ENCODE measurements at places on chromosomes 4 and X. TPM values are rescaled to one million over a fixed set of nuclear protein-coding genes. Genes with fewer than 3 reads are reported as not detected.
A peak's percentile ranks its signal among the peaks of the same experiment; 100 is the strongest.

GRCh38 chr4:128517739-128518510 lies 230.3 kb upstream of the PGRMC2 start:
- DNase-seq, result no peak

DNA sequence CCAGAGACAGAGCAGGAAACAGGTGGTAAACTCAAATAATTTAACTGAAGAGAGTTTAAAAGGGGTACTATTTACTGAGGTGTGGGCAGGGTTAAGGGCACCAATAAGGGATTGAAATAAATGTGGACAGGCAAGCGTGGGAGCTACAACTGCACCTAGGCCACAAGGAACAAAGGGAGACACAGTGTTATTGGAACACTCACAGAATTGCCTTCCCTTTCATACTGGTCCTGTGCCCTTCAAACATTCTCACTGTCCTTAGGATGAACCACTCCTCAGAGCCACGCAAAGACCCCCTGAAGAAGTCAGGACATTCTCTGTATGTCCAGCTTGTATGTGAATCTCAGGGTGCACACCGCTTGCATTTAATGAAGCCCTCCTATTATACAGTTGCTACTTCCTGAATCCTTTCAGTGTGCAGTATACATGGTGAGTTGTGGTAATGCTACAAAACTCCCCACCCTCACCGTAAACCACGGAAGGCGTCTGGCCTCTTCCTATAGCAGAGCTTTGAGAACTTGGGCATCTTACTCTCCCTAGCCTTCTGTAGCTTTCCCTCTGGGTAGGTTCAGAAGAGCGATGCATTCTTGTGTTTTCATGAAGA lies 9.6 kb upstream of the MRPL1 start:
- peak; percentile 65 for DNase-seq

The PRRG3 gene
- total RNA-seq, result not detected

- no peak for DNase-seq
Measured at GRCh38 chrX:123186801-123187200, 2.7 kb downstream of the GRIA3 start.

- no peak for DNase-seq
Measured at GRCh38 chr4:144304025-144304424, 163.5 kb upstream of the GYPA start.

DNA sequence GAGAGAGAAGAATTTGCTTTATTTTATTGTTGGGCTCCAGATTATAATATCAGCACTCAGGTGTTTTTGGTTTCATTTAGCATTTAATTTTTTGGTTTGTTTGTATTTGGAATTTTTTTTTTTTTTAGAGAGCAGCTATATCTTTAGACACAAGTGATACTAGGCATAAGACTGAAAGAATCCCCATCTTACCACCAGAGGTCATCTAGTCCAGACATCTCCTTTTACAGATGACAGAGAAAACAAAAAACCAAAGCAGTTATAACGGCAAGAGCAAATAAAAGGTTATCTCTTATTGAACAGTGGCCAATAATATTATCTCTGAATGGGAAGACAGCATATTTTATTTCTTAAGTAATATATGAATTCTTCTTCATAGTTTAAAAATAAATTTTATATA lies 22.8 kb downstream of the USP38 start:
- DNase-seq, result no peak

- no peak for DNase-seq
Measured at GRCh38 chrX:119763836-119764387, 5.5 kb downstream of the SOWAHD start.

DNA sequence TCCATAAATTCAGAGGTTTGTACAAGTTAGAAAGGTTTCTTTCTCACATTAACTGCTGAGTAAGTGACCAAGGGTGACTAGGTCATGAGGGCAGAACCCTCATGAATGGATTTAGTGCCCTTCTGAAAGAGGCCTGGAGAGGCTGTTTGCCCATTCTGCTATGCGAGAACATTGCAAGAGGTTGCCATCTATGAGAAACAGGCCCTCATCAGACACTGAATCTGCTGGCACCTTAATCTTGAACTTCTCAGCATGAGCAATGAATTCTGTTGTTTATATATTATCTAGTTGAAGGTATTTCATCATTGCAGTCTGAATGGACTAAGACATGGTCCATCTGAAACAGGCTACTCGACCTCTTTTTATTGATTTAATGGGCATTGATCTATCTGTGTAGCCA lies 96.2 kb upstream of the GPRIN3 start:
- no peak for DNase-seq

The TREX2 gene
- total RNA-seq, result 2.3 TPM

- DNase-seq, result no peak
Measured at GRCh38 chr4:2725380-2725779, 30.8 kb downstream of the TNIP2 start.

GRCh38 chrX:22086003-22086402 lies 53.9 kb downstream of the PHEX start:
- DNase-seq, result no peak

DNA sequence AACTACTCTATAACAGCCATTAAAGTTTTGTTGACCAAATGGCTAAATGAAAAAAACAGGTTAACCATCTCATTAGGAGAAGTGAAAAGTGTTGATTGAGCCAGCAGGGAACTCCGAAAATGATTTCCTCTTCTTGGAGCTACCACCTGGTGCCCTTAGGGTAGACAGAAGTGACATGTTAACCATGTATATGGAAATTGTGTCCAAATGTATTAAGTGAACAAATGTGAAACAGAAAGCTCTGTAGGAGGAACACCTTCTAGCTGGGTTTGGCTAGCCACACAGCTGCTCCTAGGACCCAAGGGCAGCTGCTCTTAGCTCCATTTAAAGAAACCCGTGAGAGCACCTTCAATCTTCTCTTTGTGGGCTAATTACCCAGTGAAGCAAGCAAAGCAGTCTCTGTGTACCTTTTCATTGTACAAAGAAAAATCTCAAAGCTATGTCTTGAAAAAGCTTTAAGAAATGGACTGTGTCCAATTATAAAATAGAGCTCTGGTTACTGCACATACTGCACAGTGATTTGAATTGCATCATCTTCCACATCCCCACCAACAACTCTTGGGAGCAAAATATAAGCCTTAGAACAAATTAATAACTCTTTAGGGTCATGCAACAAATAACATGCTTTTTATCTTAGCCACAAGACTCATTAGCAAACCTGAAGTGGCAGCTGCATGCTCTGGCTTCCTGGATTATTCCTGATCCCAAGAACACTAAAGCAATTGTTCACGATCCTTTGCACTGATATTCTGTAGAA lies 59.2 kb upstream of the PARM1 start:
- DNase-seq, result no peak

DNA sequence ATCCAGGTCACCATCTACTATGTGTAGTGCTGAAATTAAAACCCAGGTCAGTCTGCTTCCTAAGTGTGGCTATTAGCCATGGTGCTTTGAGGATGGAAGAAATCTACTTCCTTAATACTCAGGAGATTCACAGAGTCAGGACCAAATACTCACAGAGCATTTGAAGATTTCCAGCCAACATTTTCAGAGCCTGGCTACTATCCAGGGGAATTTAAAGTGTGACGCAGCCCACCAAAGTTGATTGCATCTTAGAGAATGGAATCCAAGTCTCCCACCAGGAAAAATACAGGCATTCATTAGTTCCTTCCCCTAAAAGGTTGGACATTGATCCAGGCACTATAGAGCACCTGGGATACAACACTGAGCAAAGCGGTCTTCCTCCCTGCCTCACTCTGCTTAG lies 83.8 kb downstream of the HS3ST1 start:
- no peak for DNase-seq

The CT55 gene
- total RNA-seq, result not detected

- no peak for DNase-seq
Measured at GRCh38 chrX:51851507-51852085, 41.8 kb upstream of the MAGED1 start.
